ENCODE measurements at places on chromosomes 2 and 18. TPM values are rescaled to one million over a fixed set of nuclear protein-coding genes. Genes with fewer than 3 reads are reported as not detected.
A peak's percentile ranks its signal among the peaks of the same experiment; 100 is the strongest.

Gene DNAH7
- 2.0 TPM for total RNA-seq

Gene B3GNT7
- total RNA-seq = 1.4 TPM

- DNase-seq = no peak
Measured at GRCh38 chr18:59951591-59951990, 51.8 kb downstream of the PMAIP1 start.

DNA sequence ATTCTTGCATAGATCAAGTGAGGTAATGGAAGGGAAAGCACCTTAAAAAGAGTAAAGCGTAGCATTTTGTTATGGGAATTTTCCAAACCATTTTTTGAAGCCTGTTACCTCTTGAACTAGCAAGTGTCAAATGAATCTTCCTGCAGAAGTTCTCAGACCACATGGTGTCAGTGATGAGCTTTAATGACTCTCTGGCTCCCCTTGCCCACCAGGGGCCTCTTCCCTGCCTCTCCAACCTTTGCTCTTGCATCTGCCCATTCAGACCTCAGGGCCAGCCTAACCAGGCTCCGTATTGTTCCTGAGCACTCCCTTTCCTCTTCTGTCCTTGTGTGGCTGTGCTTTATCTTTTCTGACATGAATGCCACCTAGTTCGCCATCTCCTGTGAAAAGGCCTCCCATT lies 155.9 kb downstream of the DIS3L2 start:
- no peak for DNase-seq

- no peak for DNase-seq
Measured at GRCh38 chr18:75408554-75409506, 18.7 kb downstream of the SMIM21 start.

DNA sequence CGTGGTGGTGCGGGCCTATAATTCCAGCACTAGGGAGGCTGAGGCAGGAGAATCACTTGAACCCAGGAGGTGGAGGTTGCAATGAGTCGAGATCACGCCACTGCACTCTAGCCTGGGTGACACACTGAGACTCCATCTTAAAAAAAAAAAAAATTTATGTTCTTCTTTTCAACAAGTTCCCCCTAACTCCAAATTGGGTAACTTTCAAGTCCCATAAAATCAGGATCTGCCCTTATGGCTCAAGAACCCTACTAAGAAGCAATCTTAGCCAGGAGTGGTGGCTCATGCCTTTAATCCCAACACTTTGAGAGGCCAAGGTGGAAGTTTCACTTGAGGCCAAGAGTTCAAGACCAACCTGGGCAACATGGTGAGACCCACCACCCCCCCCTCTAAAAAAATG lies 30.3 kb upstream of the TLK1 start:
- DNase-seq = no peak

GRCh38 chr18:53991202-53991601 lies 233.3 kb downstream of the MBD2 start:
- no peak for DNase-seq

DNA sequence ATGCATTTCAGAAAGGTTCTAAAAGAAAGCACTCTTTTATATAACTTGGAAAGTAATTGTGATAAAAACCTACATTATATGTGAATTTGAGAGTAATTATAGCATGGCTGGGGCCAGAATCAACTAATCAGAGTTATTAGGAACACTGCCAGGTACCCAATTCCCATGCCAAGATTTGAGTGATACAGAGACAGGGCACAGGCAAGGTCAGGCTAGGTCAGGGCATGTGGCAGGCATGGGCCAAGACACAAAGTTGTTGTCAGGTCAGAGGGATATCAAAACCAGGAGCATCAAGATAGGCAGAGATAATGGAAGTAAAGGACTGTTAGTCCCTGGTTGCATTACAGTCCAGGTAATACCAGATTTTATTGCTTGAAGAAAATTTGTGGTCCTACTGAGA lies 87.4 kb downstream of the MYO3B start:
- DNase-seq = no peak

- DNase-seq = peak; percentile 35
Measured at GRCh38 chr2:26008851-26009566, 24.9 kb upstream of the RAB10 start.

DNA sequence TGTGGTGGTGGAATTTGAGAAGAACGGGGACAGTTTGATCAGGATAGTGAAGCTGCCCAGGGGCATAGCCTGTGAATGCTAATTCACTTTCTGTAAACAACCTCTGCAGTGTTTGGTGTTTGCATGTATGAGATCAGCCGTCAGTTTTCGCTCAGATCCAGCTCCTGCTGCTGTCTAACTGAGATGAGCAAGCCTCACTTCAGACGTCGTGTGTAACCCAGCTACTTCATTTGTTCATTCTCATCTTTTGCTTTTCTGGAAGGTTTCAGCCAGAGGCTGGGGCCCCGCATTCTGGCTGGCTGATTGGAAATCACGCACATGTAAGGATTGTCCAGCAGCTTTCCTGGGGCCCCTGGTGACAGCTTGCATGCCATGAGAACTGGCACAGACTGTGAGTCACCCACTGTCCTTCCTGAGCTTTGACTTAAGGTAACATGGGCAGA lies 48.9 kb downstream of the LDLRAD4 start:
- DNase-seq = no peak

- peak; percentile 89 for DNase-seq
Measured at GRCh38 chr2:54666634-54667265, 56.7 kb upstream of the EML6 start.
